Kidney (tissue), 22 donors: ENCODE measurements at places on chromosomes 2 and 18. TPM values are rescaled to one million over a fixed set of nuclear protein-coding genes. Genes with fewer than 3 reads are reported as not detected.

EIF2AK2 gene
- 37.6 TPM for total RNA-seq

CYS1 gene
- 245 TPM for total RNA-seq

TACR1 gene
- 5.1 TPM for total RNA-seq

ANKRD36B gene
- 23.3 TPM for total RNA-seq

DIS3L2 gene
- 47.7 TPM for total RNA-seq

ICA1L gene
- total RNA-seq = 9.9 TPM

CNGA3 gene
- total RNA-seq = not detected

ANKRD36C gene
- 26.2 TPM for total RNA-seq

LAMA3 gene
- total RNA-seq = 66.0 TPM

ATP6V1B1 gene
- 37.9 TPM for total RNA-seq

ERBB4 gene
- total RNA-seq = 152 TPM

NEU2 gene
- total RNA-seq = not detected

GALR1 gene
- total RNA-seq = 0.06 TPM

GNAL gene
- total RNA-seq = 9.7 TPM

PSMA8 gene
- total RNA-seq = not detected

RTN4 gene
- 296 TPM for total RNA-seq

CIB4 gene
- not detected for total RNA-seq

IL1R1 gene
- total RNA-seq = 95.9 TPM

MC5R gene
- total RNA-seq = not detected

SLC16A14 gene
- 6.6 TPM for total RNA-seq

SOX11 gene
- 0.22 TPM for total RNA-seq

MIB1 gene
- total RNA-seq = 38.6 TPM

STARD7 gene
- 112 TPM for total RNA-seq

SSB gene
- total RNA-seq = 82.0 TPM

ORC2 gene
- total RNA-seq = 26.0 TPM

DLX1 gene
- not detected for total RNA-seq

VWC2L gene
- 0.09 TPM for total RNA-seq

EPHA4 gene
- 38.0 TPM for total RNA-seq

C2orf78 gene
- total RNA-seq = not detected

METTL8 gene
- 14.9 TPM for total RNA-seq

TXNDC2 gene
- total RNA-seq = 0.16 TPM

SEH1L gene
- total RNA-seq = 43.3 TPM

SERPINB3 gene
- total RNA-seq = not detected

OXER1 gene
- 2.5 TPM for total RNA-seq

DNAJC5G gene
- not detected for total RNA-seq
